ENCODE measurements at places on chromosomes 1 and 21. TPM values are rescaled to one million over a fixed set of nuclear protein-coding genes. Genes with fewer than 3 reads are reported as not detected.

Gene MATN1
- 0.52 TPM for total RNA-seq

Gene NTNG1
- not detected for total RNA-seq

Gene HHIPL2
- total RNA-seq, result 0.32 TPM

Gene TAL1
- total RNA-seq, result not detected

Gene FMO2
- not detected for total RNA-seq

Gene E2F2
- 13.0 TPM for total RNA-seq

Gene CPLANE2
- 7.5 TPM for total RNA-seq

Gene CHD1L
- 56.6 TPM for total RNA-seq

Gene RXRG
- total RNA-seq, result not detected

Gene BMP8B
- total RNA-seq, result 0.37 TPM

Gene SPATA17
- total RNA-seq, result not detected

Gene FNDC10
- total RNA-seq, result 1.1 TPM

Gene HSPA6
- 0.37 TPM for total RNA-seq

Gene CHIA
- not detected for total RNA-seq

Gene PADI3
- not detected for total RNA-seq

Gene DCAF8
- total RNA-seq, result 175 TPM

Gene ATP6V1G3
- total RNA-seq, result not detected

Gene FCN3
- not detected for total RNA-seq

Gene TNFAIP8L2
- total RNA-seq, result 22.9 TPM

Gene CELA3A
- total RNA-seq, result not detected

Gene ARHGAP30
- total RNA-seq, result 180 TPM

Gene RNU1-4
- total RNA-seq, result 2,371 TPM

Gene OPRD1
- total RNA-seq, result not detected

Gene ICOSLG
- total RNA-seq, result 2.0 TPM

Gene CRABP2
- total RNA-seq, result 2.2 TPM

Gene TLR5
- not detected for total RNA-seq

Gene TP73
- 0.95 TPM for total RNA-seq

Gene AMY2A
- not detected for total RNA-seq

Gene BSND
- 0.06 TPM for total RNA-seq

Gene C1orf87
- total RNA-seq, result not detected

Gene SPRR2G
- total RNA-seq, result not detected

Gene SPATA6
- total RNA-seq, result 1.1 TPM

Gene ALX3
- not detected for total RNA-seq

Gene GIPC2
- 0.50 TPM for total RNA-seq

Gene PKLR
- not detected for total RNA-seq

Gene SPOCD1
- 0.84 TPM for total RNA-seq

Gene PROK1
- not detected for total RNA-seq

Gene OR2T11
- not detected for total RNA-seq

Gene ZSWIM5
- 1.9 TPM for total RNA-seq

Gene ZNF683
- total RNA-seq, result not detected

Gene RRAGC
- 16.6 TPM for total RNA-seq

Gene HYI
- total RNA-seq, result 5.7 TPM

Gene CR1
- total RNA-seq, result 0.17 TPM

Gene DEPDC1
- 25.3 TPM for total RNA-seq

Gene CENPS
- total RNA-seq, result 13.7 TPM

Gene TNFRSF18
- total RNA-seq, result 796 TPM

Gene ANKRD35
- total RNA-seq, result 0.56 TPM

Gene LAX1
- 26.9 TPM for total RNA-seq

Gene DPM3
- total RNA-seq, result 40.6 TPM

Gene IFFO2
- 38.2 TPM for total RNA-seq

Gene FNBP1L
- total RNA-seq, result 1.8 TPM

Gene CACNA1S
- not detected for total RNA-seq

Gene TMEM82
- total RNA-seq, result not detected

Gene ITLN2
- not detected for total RNA-seq

Gene LDLRAD1
- total RNA-seq, result not detected

Gene ADORA1
- total RNA-seq, result not detected
